ENCODE measurements at places on chromosomes 1 and 21.

- no peak for DNase-seq
These were observed 112.5 kb downstream of the CSMD2 start for GRCh38 chr1:34052565-34052964.

DNA sequence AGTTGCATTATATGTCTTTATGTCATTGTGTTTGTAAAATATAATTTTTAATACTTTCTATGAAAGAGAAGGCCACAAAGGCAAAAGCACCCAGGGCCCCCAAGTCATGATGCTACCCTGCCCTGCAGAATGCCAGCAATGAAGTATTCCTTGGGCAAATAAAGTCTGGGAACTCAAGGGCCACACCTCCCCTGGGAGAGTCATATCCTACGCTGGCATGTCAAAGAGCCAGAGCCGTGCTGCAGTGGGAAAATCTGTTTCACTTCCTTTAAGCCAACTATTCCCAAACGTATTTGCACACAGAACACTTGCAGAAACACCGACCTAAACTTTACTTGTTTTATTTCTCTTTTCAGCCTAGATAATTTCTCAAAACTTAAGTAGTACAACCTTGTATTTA, 98.4 kb upstream of the KAZN start:
- DNase-seq, result no peak

DNA sequence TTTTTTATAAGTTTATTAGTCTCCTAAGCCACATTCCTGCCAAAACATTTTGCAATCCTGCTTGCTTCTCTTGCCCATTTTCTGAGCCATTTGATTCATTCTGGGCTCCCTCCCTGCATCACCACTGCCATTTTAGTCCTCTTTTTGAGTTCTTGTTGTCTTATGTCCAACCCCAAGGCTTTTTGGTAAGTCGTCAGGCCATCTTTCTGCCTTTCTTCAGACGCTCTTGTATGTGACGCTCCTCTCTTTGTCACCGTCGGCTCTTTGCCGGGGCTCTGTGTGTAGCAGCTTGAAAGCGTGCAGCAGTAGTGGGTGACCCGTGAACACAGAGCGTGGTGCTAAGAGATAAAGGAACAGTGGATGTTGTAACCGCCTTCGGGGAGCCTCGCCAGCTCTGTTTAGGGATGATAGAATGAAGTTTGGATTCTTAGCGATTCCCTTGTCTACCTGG, 14.6 kb downstream of the HUNK start:
- DNase-seq, result no peak

DNA sequence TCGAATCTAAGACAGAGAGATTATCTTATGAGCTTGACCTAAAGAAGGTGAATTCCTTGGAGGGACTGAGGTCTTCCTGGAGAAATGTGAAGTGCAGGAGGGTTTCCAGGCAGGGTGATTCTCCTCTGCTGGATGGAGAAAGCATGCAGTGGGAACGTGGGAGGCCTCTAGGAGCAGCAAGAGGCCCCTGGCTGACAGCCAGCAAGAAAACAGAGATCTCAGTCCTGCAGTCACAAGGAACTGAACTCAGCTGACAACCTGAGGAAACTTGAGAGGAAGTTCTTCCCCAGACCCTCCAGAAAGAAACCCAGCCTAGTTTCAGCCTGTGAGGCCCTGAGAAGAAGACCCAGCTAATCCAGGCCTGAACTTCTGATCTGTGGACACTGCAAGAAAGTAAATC, 345.9 kb downstream of the FAM72C start:
- DNase-seq, result no peak

DNA sequence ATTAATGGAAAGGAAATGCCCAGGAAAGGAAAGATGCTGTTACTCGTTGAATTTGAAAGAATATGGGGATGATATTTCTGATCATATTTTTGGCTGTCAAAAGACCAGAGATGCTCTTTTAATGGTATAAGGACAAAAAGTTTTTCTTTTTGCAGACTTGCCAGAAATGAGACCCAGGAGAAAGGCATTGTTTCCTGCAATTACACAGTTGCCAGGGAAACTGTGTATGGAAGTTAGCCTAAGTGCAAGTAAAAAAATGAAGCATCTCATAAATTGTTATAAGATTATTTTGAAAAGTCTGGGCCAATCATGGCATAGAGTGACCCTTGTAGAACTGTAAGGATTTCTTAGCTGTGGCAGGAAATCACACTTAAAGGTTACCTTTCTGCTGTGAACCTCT, 155.7 kb upstream of the BEND5 start:
- DNase-seq, result no peak

GRCh38 chr1:217053676-217054075, 330.4 kb upstream of the ESRRG start:
- no peak for DNase-seq

DNA sequence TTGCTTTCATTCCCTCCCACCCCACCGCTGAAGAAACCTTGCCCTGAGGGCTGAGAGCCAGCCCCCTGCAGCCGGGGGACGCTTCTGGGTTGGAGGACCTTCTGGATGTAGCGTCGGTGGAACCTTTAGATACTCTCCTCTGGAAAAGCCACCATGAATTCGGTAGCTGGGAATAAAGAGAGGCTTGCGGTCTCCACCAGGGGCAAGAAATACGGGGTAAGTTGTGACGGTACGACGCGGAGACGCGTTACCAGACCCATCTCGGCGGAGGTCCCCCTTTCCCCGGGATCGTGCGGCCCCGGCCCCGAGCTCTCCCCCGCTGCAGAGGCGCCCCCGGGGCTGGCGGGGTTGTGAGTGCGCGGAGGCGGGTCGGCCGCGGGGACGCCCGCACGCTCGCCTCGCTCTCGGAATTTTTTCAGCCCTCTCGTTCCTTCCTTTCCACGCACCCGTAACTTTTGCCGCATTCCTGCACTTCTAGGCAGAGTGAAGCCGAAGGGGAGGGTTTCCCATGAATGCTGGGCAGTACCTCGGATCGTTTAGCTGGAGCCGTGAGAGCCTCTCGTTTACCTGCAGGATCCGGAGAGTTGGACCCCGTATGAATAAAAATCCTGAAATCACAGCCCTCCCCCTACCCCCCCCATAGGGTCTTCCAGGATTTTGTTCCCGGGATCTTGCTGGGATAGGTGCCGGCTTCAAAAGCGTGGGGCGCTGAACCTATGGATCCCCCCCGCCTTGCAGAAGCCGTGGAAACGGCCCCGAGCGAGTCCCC, 671 bp downstream of the KIF26B start:
- no peak for DNase-seq

- DNase-seq, result peak; percentile 50
These were observed 26.3 kb upstream of the BCAR3 start for GRCh38 chr1:93707956-93708355.

DNA sequence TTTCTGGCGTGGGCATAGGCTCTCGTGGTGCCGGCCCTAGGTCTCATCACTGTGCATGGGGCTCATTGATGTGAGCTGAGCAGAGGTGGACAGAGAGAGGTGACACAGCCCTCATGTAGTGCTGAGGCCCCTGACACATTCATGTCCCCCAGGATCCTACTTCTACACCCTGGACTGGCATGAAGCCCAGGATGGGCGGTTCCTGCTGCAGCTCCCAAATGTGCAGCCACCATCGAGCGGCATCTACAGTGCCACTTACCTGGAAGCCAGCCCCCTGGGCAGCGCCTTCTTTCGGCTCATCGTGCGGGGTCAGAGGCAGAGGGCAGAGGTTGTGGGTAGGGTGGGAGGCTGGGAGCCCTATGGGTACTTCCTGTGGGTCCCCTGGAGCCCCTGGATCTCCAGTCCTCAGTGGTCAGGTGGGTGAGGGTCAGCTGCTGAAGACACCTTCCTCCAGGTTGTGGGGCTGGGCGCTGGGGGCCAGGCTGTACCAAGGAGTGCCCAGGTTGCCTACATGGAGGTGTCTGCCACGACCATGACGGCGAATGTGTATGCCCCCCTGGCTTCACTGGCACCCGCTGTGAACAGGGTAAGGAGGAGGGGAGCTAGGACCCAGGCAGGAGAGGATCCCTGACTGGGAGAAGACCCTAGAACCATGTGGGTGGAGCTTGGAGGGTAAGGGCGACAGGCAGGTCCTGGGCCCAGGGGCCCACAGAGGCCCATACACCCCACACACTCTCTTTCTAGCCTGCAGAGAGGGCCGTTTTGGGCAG, 6.1 kb downstream of the TIE1 start:
- no peak for DNase-seq

DNA sequence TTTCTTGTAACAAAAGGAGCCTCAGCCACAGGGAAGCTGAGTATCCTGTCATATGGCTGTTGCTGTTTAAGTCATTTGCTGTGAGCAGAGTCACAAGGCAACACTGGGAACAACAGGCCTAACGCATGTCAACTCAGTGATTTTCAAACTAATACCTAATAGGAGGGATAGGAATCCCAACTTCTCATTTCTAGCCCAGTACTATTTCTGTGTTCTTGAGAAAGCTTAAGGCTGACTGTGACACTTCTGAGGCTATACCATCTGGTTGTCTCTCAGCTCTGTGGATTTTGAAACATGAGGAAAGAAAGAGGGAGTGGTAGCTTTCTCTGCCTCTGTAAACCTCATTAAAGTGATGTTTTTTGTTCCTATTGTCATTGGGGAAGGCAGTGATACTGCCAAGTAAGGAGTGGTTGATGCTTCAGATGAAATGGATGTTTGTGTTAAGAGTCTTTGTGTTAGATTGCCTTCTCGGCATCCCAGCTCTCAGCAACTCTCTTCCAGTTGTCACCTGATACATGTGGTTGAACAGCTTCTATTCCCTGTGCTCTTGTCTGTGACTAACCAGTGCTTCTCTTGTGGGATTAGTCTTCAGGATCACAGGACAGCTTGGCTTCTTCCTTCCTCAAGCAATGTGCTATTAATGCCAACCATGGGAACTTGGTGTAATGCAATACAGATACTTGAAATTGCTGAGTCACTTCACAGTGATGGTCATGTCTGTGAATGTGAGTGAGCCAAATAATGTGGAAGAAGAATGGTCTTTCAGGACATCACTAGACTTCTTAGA, 166.8 kb upstream of the IVNS1ABP start:
- DNase-seq, result no peak

- no peak for DNase-seq
These were observed 6.5 kb downstream of the SYNC start for GRCh38 chr1:32696041-32696440.

DNA sequence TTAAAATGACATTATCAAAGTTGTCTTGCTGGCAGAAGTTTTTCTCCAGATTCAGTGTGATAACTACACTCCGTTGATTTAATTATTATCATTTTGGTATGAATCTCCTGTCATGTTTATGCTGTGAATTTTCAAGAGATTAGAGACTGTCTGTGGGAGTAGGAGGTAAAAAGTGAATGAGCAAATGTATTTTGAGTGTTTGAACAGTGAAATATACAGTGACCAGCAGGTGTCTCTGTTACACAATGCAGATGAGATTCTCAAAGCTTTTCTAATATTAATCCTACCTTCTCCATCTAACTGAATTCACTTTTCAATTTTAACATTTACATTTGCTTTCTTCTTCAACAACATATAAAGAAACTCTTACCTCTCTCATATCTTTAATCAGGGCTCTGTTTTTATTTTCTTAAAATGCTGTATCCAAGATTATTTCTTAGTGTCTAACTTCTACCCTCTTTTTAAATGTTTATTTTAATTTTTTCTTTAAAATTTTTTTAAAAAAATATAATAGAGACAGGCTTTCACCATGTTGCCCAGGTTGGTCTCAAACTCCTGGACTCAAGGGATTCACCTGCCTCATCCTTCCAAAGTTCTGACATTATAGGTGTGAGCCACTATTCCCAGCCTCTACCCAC, 20.9 kb upstream of the HSPA13 start:
- no peak for DNase-seq

DNA sequence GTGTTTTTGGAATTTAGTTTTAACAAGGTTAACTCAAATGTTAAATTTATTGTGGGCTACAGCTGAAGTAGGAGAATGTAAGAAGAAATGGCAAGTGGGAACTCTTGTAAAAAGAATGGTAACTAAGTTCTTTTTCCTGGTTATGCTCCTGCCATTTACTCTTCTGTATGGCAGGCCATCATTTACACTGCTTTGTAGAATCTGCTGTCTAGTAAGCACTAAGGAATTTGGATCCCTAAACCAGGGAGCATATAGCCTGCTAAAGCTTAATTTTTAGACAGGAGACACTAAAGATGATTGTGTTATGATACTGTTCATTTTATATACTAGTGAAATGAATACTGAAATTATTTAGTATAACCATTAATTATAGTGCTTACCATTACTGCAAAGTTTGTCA, 85.3 kb downstream of the CAMTA1 start:
- DNase-seq, result no peak

GRCh38 chr1:203271962-203272632, 33.2 kb upstream of the BTG2 start:
- no peak for DNase-seq

DNA sequence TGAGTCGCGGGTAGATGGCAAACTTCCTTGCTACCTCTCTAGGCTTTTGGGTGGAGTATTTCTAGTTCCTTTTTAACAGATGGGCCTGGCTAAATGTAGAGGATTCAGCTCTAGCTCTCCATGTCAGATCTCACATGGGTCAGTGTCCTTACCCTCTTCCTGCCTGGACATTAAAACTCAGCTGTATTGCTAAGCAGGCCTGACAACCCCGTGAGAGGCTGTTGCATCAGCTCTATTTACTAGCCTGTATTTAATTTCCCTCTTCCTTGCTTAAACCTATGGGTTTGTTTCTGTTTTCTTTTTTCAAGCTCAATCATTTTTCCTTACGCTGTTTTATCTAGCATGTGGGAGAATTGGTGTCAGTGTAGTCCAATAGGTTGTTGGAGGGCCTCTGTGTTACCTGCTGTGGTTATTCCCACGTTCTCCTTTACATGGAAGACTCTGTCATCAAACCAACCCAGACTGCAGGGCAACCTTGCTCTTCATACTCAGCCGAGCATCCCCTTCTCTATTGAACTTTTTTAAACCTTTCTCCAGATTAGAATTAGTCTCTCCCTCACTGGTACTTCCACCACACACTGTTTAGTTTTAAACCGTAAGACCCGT, 79.5 kb upstream of the BACH1 start:
- no peak for DNase-seq

DNA sequence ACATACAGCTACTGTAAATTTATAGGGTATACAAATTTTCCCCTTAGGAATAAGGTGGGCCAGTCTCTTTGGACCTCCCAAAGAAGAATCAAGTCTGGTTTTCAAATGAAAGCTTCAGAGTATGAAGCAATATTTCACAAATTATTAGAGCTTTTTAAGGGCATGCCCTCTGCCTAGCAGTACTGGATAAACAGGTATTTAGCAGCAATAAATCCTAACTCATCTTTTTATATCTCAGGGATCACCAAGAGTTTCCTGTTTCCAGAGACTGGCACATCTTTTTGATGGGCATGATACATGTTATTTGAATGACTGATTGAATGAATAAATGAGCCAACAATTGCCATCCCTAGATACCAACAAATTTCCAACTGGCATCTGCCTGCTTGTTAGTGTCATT, 190.4 kb downstream of the NRIP1 start:
- DNase-seq, result no peak

GRCh38 chr1:37734629-37735591, 30.0 kb downstream of the EPHA10 start:
- DNase-seq, result no peak

GRCh38 chr1:110282395-110282794, 56.8 kb upstream of the RBM15 start:
- no peak for DNase-seq

Measured in activated naive CD4-positive, alpha-beta T cell treated with Interleukin-2 at 50 U/mL for 16 hours (primary cell).